ENCODE measurements at places on chromosomes 7 and 10. TPM values are rescaled to one million over a fixed set of nuclear protein-coding genes. Genes with fewer than 3 reads are reported as not detected.

The PDLIM1 gene
- total RNA-seq, result 2.7 TPM

The PON1 gene
- not detected for total RNA-seq

The C10orf67 gene
- total RNA-seq, result not detected

GRCh38 chr7:127872122-127872521 lies 159.1 kb downstream of the LRRC4 start:
- H3K4me1 ChIP-seq, result peaks cover 31% of the 10 kb centered on the region
- no peak overlapping the region for H3K4me3 ChIP-seq
- H3K27me3 ChIP-seq, result no peaks in the 10 kb centered on the region
- H3K36me3 ChIP-seq, result peaks cover 41% of the 10 kb centered on the region

GRCh38 chr7:94939395-94939794 lies 32.0 kb downstream of the PPP1R9A start:
- H3K36me3 ChIP-seq, result no peaks in the 10 kb centered on the region
- DNase-seq, result no peak
- no peaks in the 10 kb centered on the region for H3K27me3 ChIP-seq
- H3K4me3 ChIP-seq, result no peak overlapping the region

DNA sequence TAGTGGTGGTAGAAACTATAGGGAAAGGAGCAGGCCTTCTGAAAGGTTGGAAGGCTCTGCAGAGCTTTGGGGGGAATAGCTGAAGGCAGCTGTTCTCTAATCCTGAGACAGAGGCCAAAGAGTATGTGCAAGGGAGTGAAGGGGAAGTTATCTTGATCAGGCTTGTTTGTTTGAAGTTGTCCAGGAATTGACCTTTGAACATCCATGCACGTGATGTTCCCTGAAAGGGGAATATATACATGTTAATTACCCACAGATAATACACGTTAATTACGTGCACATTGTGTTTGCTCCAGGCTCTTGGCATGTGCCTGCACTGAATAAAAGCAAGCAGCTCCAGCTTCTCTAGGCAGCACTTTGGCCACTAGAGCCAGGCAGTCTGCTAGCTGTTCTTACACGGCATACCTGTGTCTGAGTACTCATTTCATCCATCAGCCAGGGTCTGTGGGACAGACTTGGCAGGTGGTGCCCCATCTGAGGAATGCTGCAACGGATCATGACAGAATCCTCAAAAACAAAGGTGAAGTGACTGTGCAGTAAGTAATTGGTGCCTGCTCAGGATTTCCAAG lies 18.0 kb upstream of the STARD3NL start:
- no peak overlapping the region for H3K27ac ChIP-seq
- DNase-seq, result no peak
- H3K4me3 ChIP-seq, result no peak overlapping the region
- no peaks in the 10 kb centered on the region for H3K36me3 ChIP-seq
- H3K4me1 ChIP-seq, result peaks cover 3% of the 10 kb centered on the region
- peaks cover 33% of the 10 kb centered on the region for H3K27me3 ChIP-seq

- no peaks in the 10 kb centered on the region for H3K4me1 ChIP-seq
- no peak overlapping the region for H3K4me3 ChIP-seq
- no peak for DNase-seq
- H3K36me3 ChIP-seq, result no peaks in the 10 kb centered on the region
- no peak overlapping the region for H3K27ac ChIP-seq
Observed at GRCh38 chr7:16007911-16008310, 321.4 kb upstream of the MEOX2 start.

DNA sequence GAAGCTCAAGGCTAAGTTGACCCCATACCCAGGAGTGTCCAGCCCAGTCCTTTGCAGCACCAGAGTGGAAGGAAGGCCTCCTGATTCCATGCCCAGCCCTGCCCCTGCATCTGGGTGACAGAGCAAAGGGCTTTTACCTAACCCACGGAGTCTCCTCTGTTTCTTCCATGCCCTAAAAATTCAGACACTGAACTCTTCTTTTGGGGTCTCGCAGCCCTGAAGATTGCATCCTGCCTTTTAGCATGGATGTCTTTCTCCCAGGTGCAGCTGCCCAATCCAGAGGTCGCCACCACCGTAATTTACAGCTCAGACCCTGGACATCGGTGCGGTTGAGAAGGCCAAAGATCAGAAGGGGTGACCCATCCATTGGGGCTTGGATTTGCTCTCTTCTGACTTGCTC lies 50.8 kb downstream of the CXCL12 start:
- no peaks in the 10 kb centered on the region for H3K4me1 ChIP-seq
- DNase-seq, result no peak
- no peaks in the 10 kb centered on the region for H3K27me3 ChIP-seq
- H3K36me3 ChIP-seq, result no peaks in the 10 kb centered on the region

DNA sequence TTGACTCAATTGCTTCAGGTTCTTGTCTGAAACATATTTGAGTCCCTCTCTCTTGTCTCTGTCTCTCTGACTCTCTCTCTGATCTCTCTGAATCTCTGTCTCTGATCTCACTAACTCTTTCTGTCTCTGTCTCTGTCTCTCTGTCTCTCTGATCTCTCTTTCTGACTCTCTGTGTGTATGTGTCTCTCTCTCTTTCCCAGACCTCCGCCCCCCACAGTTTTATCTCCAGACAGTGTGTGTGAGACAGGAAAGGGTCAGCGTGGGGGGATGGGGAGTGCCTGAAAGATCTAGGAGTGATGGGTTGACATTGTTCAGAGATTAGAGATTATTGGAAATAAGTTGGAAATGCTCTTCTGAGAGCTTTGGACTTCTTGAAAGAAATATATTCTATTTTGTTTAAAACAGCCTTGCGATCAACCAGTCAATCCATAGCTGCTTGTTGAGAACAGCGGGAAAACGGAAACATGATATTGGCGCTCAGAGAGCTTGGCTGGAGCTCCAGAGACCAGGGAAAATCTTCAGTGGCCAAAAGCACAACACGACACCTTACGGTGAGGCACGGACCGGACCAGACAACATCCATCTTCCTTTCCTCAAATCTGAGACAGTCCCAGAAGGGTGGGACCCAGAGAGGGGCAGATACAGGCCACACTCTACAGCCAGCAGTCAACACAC lies 35.5 kb downstream of the CALML3 start:
- H3K4me3 ChIP-seq, result no peak overlapping the region
- H3K27me3 ChIP-seq, result peaks cover 10% of the 10 kb centered on the region
- DNase-seq, result no peak
- no peaks in the 10 kb centered on the region for H3K36me3 ChIP-seq
- peaks cover 16% of the 10 kb centered on the region for H3K4me1 ChIP-seq

DNA sequence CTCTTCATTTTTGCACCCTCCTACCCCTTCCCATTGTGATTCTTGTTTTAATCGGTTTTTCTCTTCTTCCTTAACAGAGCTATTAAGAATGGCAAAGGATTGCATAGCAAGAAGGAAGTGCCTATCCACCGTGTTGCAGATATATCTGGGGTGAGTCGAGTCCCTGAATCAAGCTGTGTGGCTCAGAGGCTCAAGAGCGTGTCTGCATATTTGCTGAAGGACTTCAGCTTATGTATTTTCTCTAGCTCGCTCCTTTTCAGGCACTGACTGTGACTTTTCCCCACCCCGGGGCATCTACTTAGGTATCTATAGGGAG lies 126.6 kb downstream of the LRRC4 start:
- no peaks in the 10 kb centered on the region for H3K27me3 ChIP-seq
- no peak overlapping the region for H3K4me3 ChIP-seq
- H3K36me3 ChIP-seq, result peaks cover 47% of the 10 kb centered on the region
- no peak for DNase-seq
- peak overlapping the region; percentile 42 for H3K27ac ChIP-seq
- H3K4me1 ChIP-seq, result peaks cover 68% of the 10 kb centered on the region

Data from activated T-helper 2 cell treated with anti-CD3 and anti-CD28 coated beads, Interferon-gamma antibody, Interleukin-2, Interleukin-4, amounts not matched to agents 10 μg/mL and 5 μg/mL and 100 μg/mL, durations not matched to agents 14 hours and 24 hours and 36 hours (primary cell).